ENCODE measurements at places on chromosomes 1 and 21. TPM values are rescaled to one million over a fixed set of nuclear protein-coding genes. Genes with fewer than 3 reads are reported as not detected.

REN gene
- 0.54 TPM for total RNA-seq

SMCP gene
- total RNA-seq = not detected

DNA sequence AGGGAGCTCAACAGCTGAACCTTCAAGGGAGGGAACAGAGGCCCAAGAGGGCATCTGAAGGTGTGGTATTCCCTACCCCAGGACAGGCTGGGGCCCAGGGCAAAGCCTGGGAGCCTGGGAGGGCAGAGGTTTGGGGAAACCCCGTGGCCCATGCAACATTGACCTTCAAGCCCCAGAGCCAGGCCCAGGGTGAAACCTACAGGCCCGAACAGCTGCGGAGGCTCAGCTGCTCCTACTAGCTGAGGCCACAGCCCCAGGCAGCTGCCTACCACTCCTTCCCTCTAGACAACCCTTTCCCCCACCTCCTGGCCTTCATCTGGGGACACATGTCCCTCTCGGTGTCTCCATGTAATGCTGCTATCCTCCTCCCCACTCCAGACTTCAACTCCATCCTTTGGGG is 3.2 kb downstream of the LAD1 start:
- no peaks in the 10 kb centered on the region for H3K36me3 ChIP-seq
- H3K27me3 ChIP-seq = peaks cover 88% of the 10 kb centered on the region
- H3K4me3 ChIP-seq = no peak overlapping the region
- H3K27ac ChIP-seq = no peak overlapping the region

DNA sequence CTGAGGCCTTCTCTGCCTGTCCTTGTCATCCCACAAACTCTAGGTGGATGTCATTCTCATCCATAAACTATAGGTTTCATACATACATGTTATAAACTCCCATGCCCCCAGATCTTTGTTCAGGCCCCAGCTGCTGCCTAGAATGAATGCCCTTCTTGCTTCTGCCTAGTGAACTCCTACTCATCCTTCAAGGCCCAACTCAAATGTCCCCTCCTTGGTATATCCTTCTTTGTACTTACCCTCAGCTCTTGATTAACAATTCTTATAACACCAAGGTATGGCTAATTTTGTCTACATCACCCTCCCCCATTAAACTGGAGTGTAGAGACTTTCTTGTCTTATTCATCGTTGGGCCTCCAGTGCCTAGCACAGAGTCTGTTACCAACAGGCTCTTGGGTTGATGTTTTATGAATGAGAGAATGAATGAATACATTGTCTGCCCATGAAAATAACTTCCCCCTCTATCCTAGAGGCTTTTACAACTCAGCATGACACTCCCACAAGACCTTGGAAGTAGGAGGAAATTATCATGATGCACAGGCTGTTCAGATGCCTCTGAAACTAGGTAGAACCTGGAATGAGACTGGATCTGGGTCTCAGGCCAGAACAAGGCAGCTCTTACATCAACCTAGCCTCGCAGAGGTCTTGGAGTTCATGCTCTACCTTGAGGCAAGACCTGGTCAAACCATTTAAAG is 26.9 kb downstream of the EPHB2 start:
- DNase-seq = no peak
- H3K4me1 ChIP-seq = peaks cover 29% of the 10 kb centered on the region
- H3K36me3 ChIP-seq = no peaks in the 10 kb centered on the region
- no peak overlapping the region for H3K27ac ChIP-seq
- H3K27me3 ChIP-seq = no peaks in the 10 kb centered on the region
- H3K4me3 ChIP-seq = no peak overlapping the region

DNA sequence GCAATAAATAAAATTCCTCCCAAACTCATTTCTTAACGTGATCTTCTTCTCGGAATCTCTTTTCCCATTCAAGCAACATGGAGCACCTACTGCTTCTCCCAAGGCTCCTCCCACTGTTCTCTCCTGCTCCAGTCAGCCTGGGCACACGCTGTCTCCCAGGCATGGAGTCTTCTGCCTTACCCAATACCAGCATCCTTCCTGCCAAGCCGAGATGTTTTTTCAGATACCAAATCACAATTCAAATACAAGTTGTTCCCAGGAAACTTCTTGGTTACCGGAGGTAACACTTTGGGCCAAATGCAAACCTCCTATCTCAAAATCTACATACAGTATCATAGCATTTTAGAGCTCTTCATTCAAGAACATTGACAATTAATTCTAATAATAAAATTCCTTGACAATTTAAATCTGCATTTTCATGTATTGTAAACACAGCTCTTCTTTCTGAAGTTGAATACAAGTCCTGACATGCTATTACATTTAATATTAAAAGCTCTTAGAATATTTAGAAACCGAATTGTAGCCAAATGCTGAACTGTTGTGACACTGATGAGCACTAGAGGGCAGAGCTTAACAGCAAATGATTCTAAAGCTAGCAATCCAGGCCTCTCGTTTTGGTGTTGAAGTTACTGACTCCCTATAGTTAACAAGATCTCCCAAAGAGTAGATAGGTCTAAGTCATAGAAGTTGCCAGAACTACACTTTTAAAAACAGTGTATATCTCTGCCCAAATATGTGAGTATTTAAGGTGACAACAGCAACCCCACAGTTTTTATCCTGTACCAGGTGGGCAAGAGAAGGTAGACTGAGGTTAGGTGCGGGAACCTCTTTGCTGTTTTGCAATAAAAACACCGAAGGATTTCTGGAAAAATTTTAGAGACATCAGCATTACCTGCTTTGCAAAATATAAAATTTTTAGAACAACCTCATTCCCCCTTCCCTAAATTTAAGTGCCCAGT is 52.3 kb downstream of the BCAR3 start:
- H3K27me3 ChIP-seq = no peaks in the 10 kb centered on the region
- H3K36me3 ChIP-seq = peaks cover 5% of the 10 kb centered on the region
- H3K4me1 ChIP-seq = peaks cover 12% of the 10 kb centered on the region
- 0 out of 2 replicates have a peak overlapping the region, but pooled peaks have one; percentile 8 for H3K27ac ChIP-seq
- DNase-seq = peak; percentile 85

DNA sequence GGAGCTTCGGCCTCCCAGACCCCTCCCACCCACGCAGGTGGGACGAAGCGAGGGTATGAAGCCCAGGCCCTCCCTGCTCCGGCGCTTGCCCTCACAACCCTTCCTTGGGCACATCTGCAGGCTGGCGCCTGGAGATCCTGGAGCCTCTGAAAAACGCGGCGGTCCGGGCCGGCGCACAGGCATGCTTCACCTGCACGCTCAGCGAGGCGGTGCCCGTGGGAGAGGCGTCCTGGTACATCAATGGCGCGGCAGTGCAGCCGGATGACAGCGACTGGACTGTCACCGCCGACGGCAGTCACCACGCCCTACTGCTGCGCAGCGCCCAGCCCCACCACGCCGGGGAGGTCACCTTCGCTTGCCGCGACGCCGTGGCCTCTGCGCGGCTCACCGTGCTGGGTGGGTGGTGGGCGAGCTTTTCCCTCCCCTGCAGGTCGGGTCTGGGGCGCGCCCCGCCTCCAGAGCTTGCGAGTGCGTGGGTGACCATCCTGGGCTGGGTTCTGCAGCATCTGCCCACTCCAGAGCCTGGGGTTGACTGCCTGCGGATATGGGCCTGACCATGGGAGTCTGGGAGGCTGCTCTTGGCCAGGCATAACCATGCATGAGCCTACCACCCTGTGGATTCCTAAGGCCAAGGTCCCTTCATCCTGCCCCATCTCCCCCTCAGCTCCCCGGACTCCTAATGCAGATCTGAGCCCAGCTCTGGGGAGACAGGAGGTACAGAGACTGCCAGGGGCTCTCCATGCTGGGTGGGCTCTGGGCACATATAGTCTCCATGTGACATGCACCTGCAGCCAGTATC is 89.8 kb downstream of the TRIM11 start:
- H3K27ac ChIP-seq = no peak overlapping the region
- no peak overlapping the region for H3K4me3 ChIP-seq
- H3K36me3 ChIP-seq = peaks cover 24% of the 10 kb centered on the region
- no peaks in the 10 kb centered on the region for H3K27me3 ChIP-seq
- H3K4me1 ChIP-seq = no peaks in the 10 kb centered on the region

DNA sequence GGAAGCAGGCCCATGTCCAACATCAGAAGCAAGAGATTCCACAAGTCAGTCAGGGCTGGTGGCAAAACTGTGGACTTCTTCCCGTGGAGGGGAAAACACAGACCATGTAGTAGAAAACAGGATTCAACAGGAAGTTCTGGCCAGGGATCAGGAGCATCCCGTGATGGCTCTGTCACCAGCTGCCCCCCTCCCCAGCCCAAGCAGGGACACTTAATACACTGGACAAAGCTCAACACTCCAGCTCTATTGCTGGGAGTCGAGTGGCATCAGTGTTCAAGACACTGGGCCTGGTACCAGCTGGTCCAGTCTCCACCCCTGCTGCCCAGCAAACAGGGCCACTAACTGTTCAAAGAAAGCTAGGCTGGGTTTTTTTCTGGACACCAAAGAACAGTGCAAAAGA is 3.7 kb downstream of the SLC45A3 start:
- H3K27ac ChIP-seq = no peak overlapping the region
- H3K4me3 ChIP-seq = no peak overlapping the region
- H3K4me1 ChIP-seq = peaks cover 12% of the 10 kb centered on the region
- no peak for DNase-seq

DNA sequence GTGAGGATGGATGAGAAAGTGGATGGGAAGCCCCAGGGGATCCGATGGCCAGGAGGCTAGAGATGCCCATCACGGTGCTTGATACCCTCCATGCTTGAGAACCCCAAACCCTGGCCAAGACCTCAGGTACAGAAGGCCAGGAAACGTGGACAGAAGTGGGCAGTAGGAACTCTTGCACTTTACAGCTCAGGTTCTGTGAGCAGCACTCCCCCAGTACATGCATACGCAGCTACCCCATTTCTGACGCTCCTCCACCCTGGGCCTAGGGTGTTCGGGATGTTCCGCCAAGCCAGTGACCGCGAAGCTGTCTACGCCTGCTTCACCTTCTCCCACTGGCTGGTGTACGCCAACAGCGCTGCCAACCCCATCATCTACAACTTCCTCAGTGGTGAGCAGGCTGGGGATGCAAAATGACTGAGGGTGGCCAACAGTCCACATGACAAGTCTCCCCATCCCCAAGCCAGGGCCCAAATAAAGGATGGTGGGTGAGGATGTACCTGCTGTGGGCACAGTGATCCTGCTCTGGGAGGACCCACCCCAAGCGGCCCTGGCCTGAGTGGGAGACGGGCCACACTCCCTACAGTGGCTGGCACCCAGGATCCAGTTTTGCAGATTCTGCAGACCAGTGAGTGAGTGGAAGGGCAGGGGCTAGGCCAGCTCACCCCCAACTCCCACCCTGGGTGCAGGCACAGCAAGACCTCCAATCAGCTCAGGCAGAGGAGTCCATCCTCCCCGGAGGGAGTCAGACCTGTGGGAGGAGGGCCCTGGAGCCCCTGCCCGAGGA is 7.4 kb downstream of the HCRTR1 start:
- no peak for DNase-seq
- H3K4me1 ChIP-seq = peaks cover 8% of the 10 kb centered on the region
- H3K27ac ChIP-seq = no peak overlapping the region
- H3K4me3 ChIP-seq = no peak overlapping the region
- peaks cover 11% of the 10 kb centered on the region for H3K36me3 ChIP-seq
- H3K27me3 ChIP-seq = no peaks in the 10 kb centered on the region

DNA sequence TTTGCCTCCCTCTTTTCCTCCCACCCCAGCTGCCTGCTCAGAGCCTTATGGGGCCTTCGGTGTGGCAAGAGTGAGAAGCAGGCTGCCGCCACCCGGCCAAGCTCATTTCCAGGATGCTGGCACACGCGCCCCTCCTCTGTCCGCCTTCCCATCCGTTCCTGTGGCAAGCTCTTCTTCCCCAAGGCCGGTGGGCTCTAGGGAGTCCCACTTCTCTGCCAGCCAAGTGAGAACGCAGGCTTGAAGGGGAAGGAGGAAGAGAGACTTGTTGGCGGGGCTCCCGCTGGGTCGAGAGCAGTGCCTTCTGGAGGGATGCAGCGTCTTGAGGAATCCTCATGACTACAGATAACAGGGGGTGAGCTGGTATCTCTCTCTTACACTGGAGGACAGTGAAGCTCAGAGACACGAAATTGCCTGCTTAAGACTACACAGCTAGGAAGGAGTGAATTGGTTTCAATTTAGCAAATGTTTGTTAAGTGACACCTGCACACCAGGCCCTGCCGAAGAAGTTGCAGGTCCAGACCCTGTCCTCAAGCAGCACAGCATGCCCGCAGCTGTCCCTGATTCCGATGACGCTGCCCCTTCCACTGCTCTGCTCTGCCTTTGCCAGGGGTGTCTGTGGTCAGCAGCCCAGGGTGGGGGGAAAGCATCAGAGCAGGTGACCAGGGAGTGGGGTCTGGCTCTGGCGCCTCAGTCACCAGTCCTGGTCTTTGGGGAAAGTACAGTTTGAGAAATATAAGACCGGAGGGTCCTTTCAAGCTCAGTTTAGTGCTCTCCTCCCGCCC is 40.1 kb upstream of the FOXO6 start:
- DNase-seq = no peak
- H3K27me3 ChIP-seq = peaks cover 32% of the 10 kb centered on the region
- H3K36me3 ChIP-seq = no peaks in the 10 kb centered on the region
- H3K27ac ChIP-seq = no peak overlapping the region

GRCh38 chr1:239434181-239434580 is 47.8 kb downstream of the CHRM3 start:
- H3K36me3 ChIP-seq = no peaks in the 10 kb centered on the region
- no peaks in the 10 kb centered on the region for H3K27me3 ChIP-seq
- no peak overlapping the region for H3K27ac ChIP-seq
- DNase-seq = no peak
- H3K4me3 ChIP-seq = no peak overlapping the region

GRCh38 chr1:43747736-43748135 is 40.4 kb downstream of the ST3GAL3 start:
- H3K27ac ChIP-seq = no peak overlapping the region
- DNase-seq = peak; percentile 25
- H3K4me3 ChIP-seq = no peak overlapping the region
- no peaks in the 10 kb centered on the region for H3K4me1 ChIP-seq

GRCh38 chr1:224450159-224450558 is 15.6 kb upstream of the WDR26 start:
- no peak overlapping the region for H3K4me3 ChIP-seq

DNA sequence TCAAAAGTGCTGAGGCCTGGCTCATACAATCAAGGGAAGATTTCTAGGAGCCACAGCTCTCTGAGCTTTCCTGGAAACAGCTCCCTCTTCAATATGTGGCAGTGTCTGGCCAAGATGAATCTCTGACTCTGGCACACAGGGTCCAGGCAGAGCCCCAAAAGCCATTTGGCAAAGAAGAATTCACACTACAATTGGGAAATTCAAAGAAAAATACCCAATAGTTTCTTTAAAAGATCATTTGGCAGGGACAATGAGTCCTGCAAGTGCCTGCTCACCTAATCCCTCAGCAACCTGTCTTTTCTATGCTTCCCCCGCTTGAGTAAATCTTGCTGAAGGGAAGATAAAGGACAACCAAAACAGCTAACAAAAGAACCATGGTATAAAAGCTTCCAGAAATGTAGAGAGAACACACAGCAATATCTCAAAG is 124.6 kb downstream of the TGFBR3 start:
- no peak overlapping the region for H3K4me3 ChIP-seq
- H3K27ac ChIP-seq = no peak overlapping the region
- no peaks in the 10 kb centered on the region for H3K27me3 ChIP-seq
- DNase-seq = no peak
